ENCODE measurements at places on chromosomes 12 and 14.

DNA sequence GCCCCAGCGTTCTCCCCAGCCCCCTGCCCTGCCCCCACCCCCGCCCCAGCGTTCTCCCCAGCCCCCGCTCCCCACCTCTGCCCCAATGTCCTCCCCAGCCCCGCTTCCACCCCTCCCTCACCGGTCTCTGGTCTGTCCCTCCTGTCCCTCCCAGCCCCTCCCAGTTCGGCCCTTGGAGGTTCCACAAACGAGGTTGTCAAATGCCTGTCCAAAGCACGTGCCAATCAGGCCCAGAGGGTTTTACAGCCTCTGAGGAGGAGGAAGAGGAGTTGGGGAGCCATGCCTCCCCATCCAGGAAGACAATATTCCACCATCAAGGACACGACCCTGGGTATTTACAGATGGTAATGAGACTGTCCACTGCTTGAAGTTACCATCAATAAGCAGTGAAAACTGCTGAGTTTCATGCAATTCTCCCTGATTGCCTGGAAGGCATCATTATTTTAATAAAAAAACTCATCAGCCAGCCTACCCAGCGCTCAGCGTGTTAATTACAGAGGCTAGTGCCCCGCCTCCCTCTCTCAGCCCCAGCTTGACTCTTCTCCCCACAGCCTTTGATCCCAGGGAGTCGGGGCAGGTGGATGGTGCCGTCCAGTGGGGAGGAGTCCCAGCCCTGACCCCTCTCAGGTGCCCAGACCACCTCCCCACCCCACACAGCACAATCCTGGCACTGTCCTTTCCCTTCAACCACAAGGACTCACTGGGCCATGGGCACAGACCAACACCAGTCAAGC is 30.6 kb upstream of the C14orf180 start:
- no peak for DNase-seq

DNA sequence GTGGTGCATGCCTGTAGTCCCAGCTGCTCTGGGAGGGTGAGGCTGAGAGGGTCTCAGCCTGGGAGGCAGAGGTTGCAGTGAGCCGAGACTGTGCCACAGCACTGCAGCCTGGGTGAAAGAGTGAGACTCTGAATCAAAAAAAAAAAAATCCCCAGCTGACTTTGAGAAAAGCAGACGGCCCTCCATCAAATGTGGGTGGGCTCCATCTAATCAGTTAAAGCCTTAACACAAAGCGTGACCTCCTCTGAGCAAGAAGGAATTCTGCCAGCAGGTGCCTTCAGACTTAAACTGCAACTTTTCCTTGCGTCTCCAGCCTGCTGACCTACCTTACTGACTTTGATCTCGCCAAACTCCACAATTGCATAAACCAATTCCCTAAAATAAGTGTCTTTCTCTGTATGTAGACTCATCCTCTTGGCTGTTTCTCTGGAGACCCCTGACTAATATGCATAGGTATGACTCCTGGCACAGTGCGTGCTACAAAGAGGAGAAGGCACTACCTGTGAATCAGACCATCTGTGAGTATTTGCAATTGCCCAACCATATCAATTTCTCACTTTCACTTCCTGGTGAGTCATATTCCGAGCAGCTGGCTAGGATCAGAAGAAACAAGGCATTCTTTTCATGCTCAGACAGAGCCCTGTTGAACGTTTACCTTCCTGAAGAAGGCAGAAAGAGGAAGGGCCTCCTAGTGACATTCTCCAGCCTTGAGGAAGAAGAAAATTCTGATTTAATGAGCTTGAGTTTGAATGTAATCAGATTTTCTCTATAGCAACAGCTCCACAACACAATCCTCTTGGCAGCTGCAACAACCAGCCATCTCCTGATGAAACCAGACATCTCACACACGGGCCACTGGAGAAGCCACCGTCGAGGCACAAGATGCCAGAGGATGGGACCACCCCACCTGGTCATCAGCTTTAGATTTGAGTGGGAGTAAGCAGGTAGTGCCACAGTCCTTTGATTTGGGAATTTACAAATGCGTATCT is 54.3 kb downstream of the CLMN start:
- DNase-seq, result peak; percentile 41

DNA sequence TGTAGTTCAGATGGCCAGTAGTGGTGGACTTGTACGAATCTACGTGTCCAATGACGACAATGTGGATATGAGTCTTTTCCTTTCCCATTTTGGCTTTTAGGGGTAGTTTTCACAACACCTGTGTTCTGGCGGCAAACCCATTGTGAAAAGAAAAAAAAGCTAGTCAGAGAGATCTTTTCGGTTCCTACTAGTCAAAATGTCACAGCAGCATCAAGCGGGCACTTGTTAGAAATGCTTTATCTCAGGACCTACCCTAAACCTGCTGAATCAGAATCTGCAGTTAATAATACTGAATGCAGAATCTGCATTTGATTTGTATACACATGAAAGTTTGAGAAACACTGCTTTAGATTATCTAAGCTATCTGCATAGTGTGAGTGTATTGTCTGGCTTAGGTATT is 18.3 kb downstream of the AEBP2 start:
- DNase-seq, result no peak

DNA sequence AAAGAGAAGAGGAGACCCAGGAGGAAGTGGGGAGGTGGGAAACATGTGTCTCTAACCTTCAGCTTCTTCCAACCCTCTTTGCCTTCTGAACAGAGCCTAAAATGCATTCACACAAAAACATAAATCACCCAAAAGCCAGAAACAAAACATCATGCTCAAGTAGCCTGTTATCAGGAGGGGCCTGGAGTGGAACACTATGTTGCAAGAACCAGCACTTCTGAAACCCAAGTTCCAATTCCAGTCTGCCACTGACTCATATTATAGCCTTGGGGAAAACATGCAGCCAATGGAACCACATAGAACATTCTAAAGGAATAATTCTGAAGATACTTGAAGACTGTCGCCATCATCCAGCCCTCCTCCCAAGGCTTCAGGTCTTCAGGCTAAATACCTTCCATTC is 169.8 kb upstream of the PLXNC1 start:
- no peak for DNase-seq

DNA sequence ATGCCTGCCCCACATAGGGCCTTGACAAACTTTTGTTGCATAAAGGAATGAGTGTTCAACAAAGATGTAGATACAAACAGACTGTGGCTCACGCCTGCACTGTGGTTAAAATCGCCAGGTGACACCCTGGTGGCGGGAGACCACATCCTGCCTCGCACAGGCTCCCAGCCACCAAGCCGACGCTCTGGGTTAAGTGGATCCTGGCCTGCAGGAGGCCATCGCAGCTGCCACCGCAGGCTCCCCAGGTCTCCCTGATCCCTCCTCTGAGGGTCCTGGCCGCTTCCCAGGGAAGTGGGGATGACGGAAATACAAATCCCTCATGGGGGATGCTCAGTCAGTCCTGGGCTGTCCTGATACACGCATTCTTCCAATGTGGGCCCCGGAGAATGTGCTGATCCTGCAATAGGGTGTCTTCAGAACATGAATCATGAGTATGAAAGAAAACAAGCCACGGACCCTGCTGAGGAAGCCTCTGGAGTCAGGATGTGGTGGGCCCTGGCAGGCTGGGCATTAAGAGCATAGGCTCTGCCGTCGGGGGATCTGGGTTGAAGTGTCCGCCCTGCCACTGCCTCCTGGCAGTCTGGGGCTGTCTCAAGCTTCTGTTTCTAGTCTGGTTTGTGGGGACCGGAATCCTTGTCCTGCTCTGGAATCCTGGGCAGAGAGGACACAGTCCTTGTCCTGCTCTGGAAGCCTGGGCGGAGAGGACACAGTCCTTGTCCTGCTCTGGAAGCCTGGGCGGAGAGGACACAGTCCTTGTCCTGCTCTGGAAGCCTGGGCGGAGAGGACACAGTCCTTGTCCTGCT is 53.5 kb upstream of the BEGAIN start:
- peak; percentile 56 for DNase-seq

GRCh38 chr14:76762411-76763095 is 1.3 kb downstream of the VASH1 start:
- no peak for DNase-seq

GRCh38 chr12:109521831-109522230 is 44.4 kb downstream of the UBE3B start:
- no peak for DNase-seq

DNA sequence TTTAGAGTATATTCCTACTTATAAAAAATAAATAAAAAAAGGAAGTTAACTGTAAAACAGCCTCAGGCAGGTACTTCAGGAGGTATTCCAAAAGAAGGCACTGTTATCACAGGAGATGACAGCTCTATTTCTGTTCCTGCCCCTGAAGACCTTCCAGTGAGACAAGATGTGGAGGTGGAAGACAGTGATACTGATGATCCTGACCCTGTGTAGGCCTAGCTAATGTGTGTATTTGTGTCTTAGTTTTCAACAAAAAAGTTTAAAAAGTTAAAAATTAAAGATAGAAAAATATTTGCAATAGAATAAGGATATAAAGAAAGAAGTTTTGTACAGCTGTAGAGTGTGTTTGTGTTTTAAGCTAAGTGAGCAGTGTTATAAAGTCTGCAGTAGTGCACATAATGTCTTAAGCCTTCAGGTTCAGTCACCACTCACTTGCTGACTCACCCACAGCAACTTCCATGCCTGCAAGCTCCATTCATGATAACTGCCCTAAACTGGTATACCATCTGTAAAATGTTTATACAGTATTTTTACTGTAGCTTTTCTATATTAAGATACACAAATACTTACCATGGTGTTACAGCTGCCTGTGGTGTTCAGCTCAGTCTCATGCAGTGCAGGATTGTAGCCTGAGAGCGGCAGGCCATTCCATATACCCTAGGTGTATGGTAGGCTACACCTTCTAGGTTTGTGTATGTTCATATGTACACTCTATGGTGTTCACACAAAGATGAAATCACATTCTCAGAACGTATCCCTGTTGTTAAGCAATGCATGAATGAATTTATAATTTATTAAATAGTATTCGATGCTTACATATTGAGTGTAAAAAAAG is 121.1 kb downstream of the ANO6 start:
- DNase-seq, result no peak

DNA sequence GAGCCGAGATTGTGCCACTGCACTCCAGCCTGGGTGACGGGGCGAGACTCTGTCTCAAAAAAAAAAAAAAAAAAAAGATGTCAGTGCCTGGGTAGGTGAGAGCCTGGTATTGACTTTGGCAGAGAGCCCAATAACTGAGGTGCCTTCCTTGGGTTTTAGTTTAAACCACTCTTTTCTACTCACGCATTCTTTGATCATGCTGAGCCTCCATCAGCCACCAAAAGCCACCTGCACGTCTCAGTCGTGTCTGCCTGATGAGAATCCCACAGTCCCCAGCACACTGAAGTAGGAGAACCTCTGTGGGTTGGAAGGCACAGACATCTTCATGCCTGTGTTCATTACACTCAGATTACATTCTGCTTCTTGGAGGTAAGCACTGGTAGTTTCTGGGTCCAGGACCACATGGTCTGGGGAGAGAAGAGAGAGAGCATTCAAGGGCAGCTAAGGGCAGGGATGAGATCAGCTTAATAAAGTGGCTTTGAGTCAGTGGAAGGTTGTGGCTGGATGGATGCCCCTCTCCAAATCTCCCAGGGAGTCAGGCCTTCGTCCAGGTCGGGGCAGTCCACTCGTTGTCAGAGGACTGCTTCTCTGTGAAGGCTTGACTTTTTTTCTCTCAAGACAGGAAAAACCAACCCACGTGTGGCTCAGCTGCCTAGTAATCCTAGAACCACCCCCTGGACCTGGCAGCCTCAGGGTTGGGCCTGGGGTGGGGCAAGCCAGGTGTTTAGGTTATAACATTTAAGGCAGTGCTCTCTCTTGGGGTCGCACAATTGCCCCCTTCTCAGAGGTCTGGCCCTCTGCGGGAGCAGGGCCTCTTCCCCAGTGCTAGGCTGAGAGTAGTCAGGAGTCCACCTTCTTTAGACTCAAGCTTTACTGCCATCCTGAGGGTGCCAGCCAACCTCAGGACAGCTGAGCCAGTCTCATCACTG is 32.6 kb upstream of the MAX start:
- DNase-seq, result no peak

- no peak for DNase-seq
Measured at GRCh38 chr12:5428332-5429221, 3.3 kb upstream of the NTF3 start.

GRCh38 chr12:19530637-19531023 is 91.3 kb downstream of the AEBP2 start:
- no peak for DNase-seq

DNA sequence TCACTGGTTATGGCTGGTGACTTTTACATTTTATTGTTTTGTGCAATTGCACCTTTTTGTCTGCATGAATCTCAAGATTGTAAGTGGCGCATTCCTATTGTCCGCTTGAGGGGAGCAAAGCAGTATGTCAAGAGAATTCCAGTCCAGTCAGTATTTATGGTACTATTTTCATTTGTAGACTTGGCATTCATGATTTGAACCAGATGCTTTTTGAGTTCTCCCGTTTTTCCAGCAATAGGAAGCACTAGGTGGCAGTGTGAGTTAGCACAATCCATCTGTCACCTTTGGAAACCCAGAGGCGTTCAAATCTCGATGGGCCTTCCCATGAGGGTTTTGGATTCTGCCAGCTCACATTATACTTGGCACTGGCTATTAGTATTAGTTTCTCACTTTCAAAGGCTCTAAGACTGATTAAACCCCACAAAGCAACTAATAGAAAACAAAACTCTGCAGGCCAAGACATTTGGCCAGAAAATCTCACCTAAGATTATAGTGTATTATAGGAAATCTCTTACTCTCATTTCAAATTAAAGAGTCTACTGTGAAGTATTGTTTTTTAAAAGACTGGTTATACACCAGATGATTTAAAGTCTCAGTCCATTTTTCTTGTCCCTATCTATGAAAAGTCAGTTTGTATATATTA is 2.2 kb downstream of the DACT1 start:
- no peak for DNase-seq

GRCh38 chr14:95095996-95096395 is 61.3 kb downstream of the DICER1 start:
- DNase-seq, result no peak

GRCh38 chr12:106329231-106329982 is 26.9 kb downstream of the TCP11L2 start:
- DNase-seq, result no peak

- no peak for DNase-seq
Measured at GRCh38 chr14:24036169-24036962, 15.4 kb upstream of the CARMIL3 start.

GRCh38 chr12:69120354-69120753 is 119.0 kb upstream of the CPSF6 start:
- no peak for DNase-seq

GRCh38 chr14:73785336-73785833 is 66.2 kb upstream of the PTGR2 start:
- no peak for DNase-seq

- no peak for DNase-seq
Measured at GRCh38 chr12:29543036-29543435, 45.5 kb upstream of the OVCH1 start.

DNA sequence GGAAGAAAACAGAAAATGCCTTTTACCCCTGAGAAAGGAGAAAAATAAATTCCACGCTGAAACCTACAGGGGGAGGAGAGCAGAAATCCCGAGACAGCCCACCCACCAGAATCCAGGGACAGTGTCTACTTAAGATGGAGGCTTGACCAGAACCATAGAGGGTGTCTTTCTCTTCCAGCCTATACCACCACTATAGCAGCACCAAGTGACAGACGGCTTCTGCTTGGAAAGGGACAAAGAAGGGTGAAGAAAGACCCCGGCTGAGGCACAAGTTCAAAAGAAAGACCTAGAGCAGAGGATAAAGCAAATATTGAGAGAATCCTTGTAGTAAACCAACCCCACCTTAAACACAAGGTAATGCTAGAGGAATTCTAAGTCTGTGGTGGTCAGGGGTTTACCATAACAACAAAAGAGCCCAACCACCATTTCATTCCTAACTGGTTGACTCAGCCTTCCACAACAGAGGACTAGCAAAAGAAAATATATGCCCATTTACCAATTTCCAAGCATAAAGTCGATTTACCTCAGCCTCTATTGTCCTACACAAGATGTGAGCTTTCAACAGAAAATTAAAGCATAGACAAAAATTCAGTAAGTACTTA is 105.3 kb upstream of the FOXG1 start:
- no peak for DNase-seq

- DNase-seq, result no peak
Measured at GRCh38 chr14:82073547-82073946, 539.9 kb upstream of the SEL1L start.
